ENCODE measurements at places on chromosomes 13 and 19. TPM values are rescaled to one million over a fixed set of nuclear protein-coding genes. Genes with fewer than 3 reads are reported as not detected.

RHPN2 gene
- 54.2 TPM for polyA plus RNA-seq

SSC5D gene
- 5.1 TPM for polyA plus RNA-seq

SYT5 gene
- polyA plus RNA-seq, result 0.98 TPM

STOML3 gene
- polyA plus RNA-seq, result not detected

SHFL gene
- polyA plus RNA-seq, result 50.9 TPM

ZNF418 gene
- polyA plus RNA-seq, result 3.2 TPM

SULT2B1 gene
- 0.43 TPM for polyA plus RNA-seq

NCR1 gene
- not detected for polyA plus RNA-seq

GRCh38 chr13:40172149-40172591, 494.3 kb downstream of the FOXO1 start:
- H3K27me3 ChIP-seq, result peaks cover 17% of the 10 kb centered on the region
- H3K36me3 ChIP-seq, result no peaks in the 10 kb centered on the region
- no peak overlapping the region for H3K27ac ChIP-seq
- no peaks in the 10 kb centered on the region for H3K4me1 ChIP-seq
- no peak overlapping the region for H3K4me3 ChIP-seq
- DNase-seq, result no peak

GRCh38 chr19:37929355-37929923, 22.4 kb downstream of the SIPA1L3 start:
- no peak for DNase-seq
- H3K27ac ChIP-seq, result no peak overlapping the region
- H3K27me3 ChIP-seq, result no peaks in the 10 kb centered on the region

- no peaks in the 10 kb centered on the region for H3K36me3 ChIP-seq
- H3K4me3 ChIP-seq, result no peak overlapping the region
- no peak overlapping the region for H3K27ac ChIP-seq
- H3K4me1 ChIP-seq, result no peaks in the 10 kb centered on the region
Measured at GRCh38 chr19:16951529-16951928, 62.7 kb downstream of the F2RL3 start.

- peaks cover 4% of the 10 kb centered on the region for H3K4me1 ChIP-seq
- DNase-seq, result peak; percentile 7
- no peak overlapping the region for H3K4me3 ChIP-seq
- no peaks in the 10 kb centered on the region for H3K36me3 ChIP-seq
Measured at GRCh38 chr13:28411831-28412353, 83.0 kb downstream of the FLT1 start.

DNA sequence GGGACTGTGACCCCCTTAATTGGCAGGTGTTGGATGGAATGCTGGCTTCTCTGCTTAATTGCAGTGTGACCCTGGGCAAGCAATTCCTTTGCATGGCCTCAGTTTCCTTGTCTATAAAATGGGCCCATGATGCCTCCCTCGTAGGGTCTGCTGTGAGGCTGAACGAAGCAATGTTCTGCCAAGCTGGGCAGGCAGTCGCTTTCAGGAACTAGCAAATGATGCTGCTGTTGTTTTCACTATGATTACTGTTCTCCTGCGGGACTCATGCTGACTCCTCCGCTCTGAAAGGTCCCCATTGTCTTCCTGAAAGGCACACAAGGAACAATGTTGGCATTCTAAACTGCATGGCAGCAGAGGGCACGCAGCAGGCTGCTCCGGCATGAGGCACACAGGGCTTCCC, 6.8 kb downstream of the BICRA start:
- H3K27me3 ChIP-seq, result no peaks in the 10 kb centered on the region
- H3K4me3 ChIP-seq, result no peak overlapping the region
- H3K36me3 ChIP-seq, result no peaks in the 10 kb centered on the region
- no peak for DNase-seq
- H3K4me1 ChIP-seq, result peaks cover 22% of the 10 kb centered on the region

- H3K4me1 ChIP-seq, result peaks cover 8% of the 10 kb centered on the region
- no peak for DNase-seq
- no peak overlapping the region for H3K27ac ChIP-seq
Measured at GRCh38 chr13:59700281-59700680, 463.4 kb downstream of the DIAPH3 start.

DNA sequence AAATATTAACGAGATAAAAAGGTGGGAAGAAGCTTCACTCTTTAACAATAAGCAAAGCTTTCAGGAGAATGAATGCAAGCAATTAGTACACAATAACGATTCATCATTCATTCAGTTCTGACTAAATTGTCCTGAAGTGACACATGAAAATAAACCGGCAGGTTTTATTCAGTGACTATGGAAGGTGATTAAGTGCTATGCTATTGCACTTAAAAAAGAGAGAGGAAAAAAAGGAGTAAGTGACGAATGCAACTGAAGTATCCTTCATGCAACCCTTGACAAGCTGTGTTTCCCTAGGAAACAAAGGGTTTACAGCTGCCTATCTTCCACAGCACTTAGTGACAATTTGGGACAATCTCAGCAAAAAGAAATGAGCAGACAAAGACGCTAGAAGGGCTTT, 1.4 kb downstream of the LIG4 start:
- H3K4me1 ChIP-seq, result peaks cover 10% of the 10 kb centered on the region
- no peaks in the 10 kb centered on the region for H3K27me3 ChIP-seq
- no peak overlapping the region for H3K27ac ChIP-seq
- DNase-seq, result no peak
- H3K36me3 ChIP-seq, result no peaks in the 10 kb centered on the region

- no peaks in the 10 kb centered on the region for H3K4me1 ChIP-seq
- no peaks in the 10 kb centered on the region for H3K36me3 ChIP-seq
- no peak overlapping the region for H3K27ac ChIP-seq
- no peaks in the 10 kb centered on the region for H3K27me3 ChIP-seq
- no peak overlapping the region for H3K4me3 ChIP-seq
Measured at GRCh38 chr13:73745190-73745589, 389.0 kb downstream of the KLF12 start.
